ENCODE measurements at places on chromosomes 13 and 19. TPM values are rescaled to one million over a fixed set of nuclear protein-coding genes. Genes with fewer than 3 reads are reported as not detected.

Gene SH2D3A
- polyA plus RNA-seq, result 26.5 TPM

Gene POSTN
- polyA plus RNA-seq, result not detected

Gene DACT3
- not detected for polyA plus RNA-seq

Gene PGLYRP1
- polyA plus RNA-seq, result not detected

Gene TRIP10
- 0.37 TPM for polyA plus RNA-seq

Gene AMH
- polyA plus RNA-seq, result not detected

Gene CEACAM3
- polyA plus RNA-seq, result not detected

Gene THOP1
- polyA plus RNA-seq, result 25.9 TPM

Gene ZNF568
- 10.1 TPM for polyA plus RNA-seq

Data from CD4-positive, CD25-positive, alpha-beta regulatory T cell (primary cell).